Lower lobe of right lung (tissue), 2 donors: ENCODE measurements at places on chromosomes 3 and 15. TPM values are rescaled to one million over a fixed set of nuclear protein-coding genes. Genes with fewer than 3 reads are reported as not detected.
A peak's percentile ranks its signal among the peaks of the same experiment; 100 is the strongest.

- DNase-seq = no peak
Measured at GRCh38 chr3:156693166-156693565, 18.8 kb downstream of the TIPARP start.

DNA sequence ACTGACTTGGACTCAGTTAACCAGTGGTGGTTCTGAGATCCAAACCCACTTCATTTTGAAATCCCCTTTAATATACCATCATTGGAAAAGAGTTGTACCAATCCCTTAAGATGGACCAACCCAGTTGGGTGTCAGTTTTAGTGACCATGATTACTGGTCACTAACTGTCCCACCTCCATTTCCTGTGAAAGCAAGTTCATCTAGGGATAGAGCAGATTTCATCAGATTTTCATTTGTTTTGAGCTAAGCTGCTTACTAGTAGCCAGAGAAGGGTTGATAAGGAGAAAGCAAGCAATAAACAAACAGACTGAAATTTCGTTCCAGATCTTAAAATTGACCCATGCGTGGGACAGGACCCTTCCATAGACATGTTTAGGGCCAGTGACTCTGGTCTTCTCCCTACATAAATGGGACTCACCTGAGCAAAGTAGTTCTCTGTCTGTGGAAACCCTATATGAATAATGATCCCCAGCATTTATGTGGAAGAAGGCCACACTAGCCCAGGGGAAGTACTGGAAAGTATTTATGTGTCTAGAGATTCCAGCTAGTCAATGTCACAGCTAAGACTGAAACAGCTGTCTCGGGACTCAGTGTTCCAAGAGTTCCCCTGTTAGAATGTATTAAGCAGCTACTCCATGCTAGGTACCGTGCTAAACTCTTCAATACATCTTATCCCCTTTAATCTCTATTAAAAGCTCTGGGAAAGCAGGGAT is 196.0 kb upstream of the BCL6 start:
- no peak for DNase-seq

- DNase-seq = no peak
Measured at GRCh38 chr3:17431004-17431403, 311.4 kb downstream of the TBC1D5 start.

- DNase-seq = no peak
Measured at GRCh38 chr3:197311591-197311990, 13.2 kb upstream of the DLG1 start.

- no peak for DNase-seq
Measured at GRCh38 chr3:9765865-9766264, 3.9 kb downstream of the CAMK1 start.

- peak; percentile 88 for DNase-seq
Measured at GRCh38 chr3:195895861-195896360, 12.4 kb downstream of the TNK2 start.

DNA sequence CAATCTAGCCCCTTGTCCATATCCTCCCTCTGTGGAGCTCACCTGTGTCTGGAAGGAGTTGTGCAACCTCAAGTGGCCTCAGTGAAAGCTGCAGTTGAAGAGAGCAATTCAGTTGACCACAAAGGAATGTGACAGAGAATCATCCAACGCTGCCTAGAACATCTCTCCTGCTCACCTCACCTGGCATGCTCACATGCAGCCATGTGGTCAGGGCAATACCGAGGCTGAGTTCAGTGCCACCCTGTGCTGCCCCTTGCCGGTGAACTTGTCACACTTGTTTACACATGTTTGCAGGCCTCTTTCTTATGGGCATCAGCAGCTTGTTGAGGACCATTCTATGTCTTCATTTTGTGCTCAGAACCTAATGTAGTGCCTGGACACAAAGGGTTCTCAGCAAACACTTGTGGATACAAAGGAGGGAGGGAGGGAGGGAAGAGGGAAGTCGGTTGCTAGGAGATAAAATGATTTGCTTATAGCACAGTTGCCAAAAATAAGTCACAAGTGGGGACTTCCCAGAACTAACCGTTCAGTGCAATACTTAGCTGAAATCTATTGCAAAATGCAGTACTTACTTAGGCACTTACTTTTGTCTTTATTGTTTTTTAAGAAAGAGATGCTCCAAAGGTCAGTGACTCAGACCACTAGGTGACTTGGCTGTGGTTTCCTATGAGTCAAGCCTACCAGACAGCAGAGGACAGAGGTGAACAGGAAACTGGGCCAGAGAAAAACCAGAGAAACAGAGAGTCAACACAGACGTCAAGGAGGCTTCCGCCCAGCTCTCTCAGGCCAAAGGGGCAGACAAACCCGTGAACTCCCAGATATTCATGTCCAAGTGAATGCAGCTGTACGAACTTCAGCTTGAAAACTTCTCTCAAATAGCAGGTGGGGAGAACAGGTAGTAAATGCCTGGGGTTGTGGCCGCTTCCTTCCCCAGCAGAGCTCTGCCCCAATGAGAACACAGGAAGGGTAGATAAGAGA is 227.8 kb upstream of the CTNNB1 start:
- DNase-seq = peak; percentile 78

DNA sequence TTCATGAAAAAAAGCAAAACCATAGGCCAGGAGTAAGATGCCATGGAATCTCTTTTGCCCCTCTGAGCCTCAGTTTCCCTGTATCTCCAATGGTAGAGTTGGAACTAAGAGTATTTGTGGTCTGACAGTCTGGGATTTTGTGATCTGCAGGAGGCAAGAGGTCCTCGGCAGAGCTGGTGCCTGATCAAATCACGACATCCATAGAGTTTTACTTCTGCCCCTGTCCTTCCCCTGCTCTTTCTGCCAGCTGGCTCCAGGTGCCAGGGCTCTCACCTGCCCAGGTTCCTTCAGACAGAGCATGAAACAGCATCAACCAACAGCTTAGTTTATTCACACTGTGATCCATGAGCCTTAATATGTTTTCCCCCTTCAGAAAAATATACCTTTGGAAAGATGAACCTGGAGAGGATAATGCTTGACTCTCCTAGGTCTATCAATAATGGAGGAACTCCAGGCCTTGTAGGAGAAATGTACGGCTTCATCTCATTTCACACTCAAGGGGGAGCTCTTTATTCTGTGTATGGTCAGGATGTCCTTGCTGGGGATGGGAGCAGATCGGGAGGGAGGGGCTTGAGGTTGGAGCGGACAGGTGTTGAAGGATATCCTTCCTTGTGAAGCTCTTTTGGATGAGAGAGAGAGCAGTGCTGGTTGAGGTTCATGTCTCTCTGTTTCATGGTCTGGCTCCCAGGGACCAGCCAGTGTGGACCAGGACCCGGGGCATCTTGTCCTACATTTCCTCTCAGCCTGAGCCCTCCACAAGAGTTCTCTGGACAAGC is 309.9 kb downstream of the RPLP1 start:
- no peak for DNase-seq

- no peak for DNase-seq
Measured at GRCh38 chr3:126811530-126811929, 107.5 kb downstream of the CHCHD6 start.

The LSAMP gene
- 20.1 TPM for total RNA-seq

The CPLX3 gene
- not detected for total RNA-seq

The TMEM266 gene
- 1.4 TPM for total RNA-seq

The PSMD6 gene
- total RNA-seq = 51.1 TPM

The DNAH1 gene
- total RNA-seq = 16.4 TPM
